T-helper 1 cell (primary cell): ENCODE measurements at places on chromosomes 3 and 15.

GRCh38 chr3:57451150-57451846 is 92.8 kb downstream of the DNAH12 start:
- no peak for DNase-seq

GRCh38 chr3:29100292-29100691 is 180.6 kb upstream of the RBMS3 start:
- no peak for DNase-seq

DNA sequence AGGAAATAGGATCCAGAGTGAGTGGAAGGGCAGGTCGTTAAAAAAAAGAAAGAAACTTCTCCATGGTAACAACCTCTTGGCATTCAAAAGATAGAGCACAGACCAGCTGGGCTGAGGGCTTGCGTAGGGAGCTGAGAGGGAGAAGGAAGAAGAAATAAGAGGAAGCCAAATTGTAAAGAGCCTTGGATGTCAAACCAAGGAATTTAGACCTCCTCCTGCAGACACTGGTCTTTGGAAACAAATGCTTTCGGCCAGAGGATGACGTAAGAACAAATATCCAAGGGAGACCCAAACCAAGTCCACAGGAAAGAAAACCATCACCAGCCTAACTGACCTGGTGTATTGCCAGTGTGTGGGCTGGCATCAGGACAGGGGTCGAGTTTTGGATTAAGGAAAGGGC is 155.2 kb downstream of the UACA start:
- DNase-seq = no peak

DNA sequence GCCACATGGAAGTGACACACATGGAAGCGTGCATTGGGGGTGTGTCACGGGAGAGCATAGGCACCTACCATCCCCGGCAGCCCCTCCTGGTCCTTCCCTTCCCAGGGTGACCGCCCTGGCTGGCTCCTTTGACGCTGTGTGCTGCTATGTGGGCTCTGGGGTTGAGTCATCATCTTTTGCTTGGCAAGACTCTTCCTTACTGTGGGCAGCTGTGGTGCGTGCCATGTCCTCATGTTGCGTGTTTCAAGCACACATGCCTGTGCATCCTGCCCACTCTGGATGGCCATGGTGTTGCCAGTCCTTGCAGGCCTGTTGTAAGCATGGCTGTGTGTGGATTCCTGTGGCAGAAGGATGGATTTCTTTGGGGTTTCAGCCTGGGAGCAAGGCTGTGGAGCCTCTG is 14.0 kb downstream of the PLXNA1 start:
- DNase-seq = no peak

DNA sequence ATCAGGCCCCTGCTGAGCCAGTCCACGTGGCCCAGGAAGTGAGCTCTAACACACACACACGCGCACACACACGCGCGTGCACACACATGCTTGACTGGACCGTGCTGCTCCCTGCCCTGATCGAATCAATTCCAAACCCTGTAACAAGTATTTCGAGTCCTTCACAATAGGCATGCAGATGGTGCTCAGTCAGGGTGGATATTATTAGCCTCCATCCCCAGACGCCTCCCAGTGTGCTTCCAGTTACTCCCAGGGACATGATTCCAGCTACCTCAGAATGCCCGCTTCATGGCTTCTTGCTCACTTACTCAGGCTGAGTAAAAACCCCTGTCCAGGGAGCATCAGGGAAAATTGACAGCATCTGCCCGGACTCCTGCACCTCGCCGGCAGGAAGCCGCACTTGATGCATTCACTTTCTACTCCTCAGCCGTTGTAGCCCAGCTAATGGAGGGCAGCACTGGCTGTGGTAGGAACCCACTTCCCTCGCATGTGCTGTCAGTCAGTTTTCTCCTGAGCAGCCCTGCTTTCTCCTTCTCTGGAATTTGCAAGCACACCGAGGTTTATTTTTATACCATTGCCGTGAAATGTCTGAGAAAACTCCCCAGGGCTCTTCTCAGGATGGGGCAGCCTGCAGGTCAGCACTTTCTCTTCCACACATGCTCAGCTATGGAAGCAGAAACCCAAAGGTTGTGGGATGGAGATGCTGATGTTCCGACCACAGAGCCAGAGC is 126.1 kb upstream of the ABHD17C start:
- no peak for DNase-seq

DNA sequence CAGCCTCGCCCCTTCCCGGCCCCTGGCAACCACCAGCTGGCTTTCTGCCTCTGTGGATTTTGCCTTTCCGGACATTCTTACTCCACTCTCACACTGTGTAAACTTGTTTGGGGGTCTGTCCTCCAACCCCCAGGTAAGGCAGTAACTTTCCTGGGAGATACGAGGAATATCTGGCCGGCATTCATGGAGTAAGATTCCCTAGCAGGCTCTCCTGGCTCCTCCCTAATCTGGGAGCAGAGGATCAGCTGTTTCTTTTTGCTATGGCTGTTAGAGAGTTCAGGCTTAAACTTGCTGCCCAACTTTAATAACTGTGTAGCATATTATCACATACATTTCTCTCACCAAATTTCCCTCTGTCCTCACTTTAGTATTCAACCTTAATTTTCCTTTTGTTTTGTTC is 64.3 kb downstream of the IGF2BP2 start:
- no peak for DNase-seq

- no peak for DNase-seq
Observed at GRCh38 chr3:52978109-52978754, 67.6 kb downstream of the SFMBT1 start.

GRCh38 chr3:62529230-62529629 is 155.9 kb upstream of the FEZF2 start:
- DNase-seq = no peak

GRCh38 chr3:36258421-36258820 is 121.9 kb upstream of the STAC start:
- no peak for DNase-seq

DNA sequence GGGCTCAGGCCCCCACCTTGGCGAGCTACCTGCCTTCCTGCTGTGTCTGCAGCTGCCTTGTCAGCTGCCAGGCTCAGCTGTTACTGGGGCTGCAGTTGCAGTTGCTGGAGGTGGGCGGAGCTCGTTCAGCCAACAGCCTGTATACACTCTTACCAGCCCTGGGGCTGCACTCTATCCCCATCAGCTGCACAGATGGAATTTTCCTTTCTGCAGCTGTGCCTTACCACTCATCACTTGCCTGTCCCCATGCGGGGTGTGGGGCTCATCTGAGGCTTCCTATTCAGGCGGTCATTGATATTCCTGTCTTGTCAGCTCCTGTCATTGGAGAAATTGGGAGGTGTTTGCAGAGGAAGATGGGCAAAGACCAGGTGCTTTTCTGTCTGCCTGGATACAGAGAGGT is 9.1 kb upstream of the SYN2 start:
- no peak for DNase-seq

GRCh38 chr3:141602706-141603105 is 115.9 kb downstream of the RASA2 start:
- no peak for DNase-seq

DNA sequence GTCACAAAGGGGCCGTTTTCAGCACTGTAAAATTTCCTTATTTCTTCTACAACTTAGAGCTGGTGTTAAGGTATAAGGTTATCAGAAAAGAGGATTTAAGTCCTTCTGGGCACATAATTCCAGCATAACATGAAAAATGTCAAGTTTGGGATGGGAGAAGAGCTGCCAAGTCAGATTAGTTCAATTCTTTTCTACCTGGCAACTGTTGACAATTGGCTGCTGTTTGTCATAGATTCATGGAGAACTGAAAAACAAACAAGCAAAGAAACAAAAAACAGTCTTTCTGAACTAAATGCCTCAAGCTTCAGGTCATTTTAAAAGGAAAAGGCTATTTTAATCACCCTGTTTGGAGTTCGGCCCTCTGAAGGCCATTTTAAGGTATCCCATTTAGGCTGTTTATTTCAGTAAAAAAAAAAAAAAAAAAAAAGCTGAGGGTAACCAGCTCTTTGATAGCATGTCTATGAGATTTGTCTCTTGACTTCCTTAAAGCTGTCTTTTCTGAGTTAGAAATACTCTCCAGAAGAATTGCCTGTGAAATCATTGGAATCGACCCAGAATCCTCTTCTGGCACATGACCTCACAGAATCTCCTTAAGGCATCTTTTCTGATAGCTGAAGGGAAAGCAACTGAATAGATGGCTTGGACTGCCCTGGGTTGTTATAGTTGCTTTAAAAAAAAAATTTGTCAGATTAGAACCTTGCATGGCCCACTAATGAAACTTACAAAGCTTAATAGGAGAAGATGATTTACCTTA is 173.3 kb downstream of the SEMA6D start:
- DNase-seq = no peak

DNA sequence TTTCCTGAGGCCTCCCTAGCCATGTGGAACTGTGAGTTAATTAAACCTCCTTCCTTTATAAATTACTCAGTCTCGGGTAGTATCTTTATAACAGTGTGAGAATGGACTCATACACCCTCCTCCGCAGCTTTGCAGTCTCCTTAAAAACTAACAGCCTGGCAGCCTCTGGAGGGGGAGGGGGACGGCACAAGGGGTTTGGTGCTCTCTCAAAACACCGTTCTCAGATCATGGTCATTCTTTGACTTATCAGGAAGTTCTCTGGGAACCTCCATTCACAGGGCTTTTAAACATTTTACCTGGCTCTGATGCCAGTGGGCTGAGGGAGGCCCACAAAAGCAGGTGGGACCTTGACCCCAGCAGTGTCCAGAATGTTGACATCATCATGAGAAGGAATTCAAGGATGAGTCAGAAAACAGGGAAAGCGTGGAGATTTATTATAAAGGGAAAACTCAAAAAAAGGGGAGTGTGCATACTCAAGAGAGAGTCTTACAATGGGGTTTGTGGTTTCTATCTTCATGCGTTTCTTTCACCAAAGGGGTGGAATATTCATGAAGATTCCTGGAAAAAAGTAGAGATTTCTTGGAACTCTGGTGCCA is 43.9 kb downstream of the ONECUT1 start:
- DNase-seq = no peak

DNA sequence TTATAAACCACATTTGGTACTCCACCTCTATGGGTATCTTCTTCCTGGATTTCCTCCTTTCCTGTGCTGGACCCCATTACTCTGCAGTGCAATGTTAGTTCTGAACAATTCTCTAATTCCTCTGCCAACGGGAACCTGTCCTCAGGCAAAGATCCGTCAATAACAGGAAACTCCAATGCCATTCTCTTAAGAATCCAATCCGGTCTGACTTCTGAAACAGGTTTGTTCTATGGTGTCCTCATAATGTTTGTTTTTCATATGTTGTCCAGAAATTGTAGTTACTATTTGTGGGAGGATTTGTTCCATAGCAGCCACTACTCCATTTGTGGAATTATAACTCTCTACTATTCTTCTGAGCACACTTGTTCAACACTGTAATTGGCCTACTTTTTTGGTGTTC is 112.7 kb downstream of the TBL1XR1 start:
- DNase-seq = no peak

DNA sequence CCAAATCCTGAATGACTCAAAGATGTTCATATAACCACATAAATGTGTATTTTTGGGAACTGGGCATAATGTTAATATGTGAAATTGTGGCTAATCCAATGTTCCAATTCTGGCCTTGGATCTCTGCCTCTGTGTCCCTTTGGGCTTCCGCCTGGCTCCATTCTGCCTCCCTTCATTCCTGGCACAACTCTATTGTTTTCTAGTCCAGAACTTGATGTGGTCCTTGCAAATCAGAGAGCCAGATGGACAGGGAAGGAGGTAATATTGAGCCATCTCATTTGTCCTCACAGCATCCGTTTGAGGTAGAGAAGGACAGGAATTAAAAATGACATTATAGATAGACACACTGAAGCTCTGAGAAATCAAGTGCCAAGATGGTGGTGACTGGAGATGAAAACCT is 355.7 kb upstream of the TBL1XR1 start:
- no peak for DNase-seq

GRCh38 chr3:71874618-71875017 is 89.7 kb upstream of the PROK2 start:
- no peak for DNase-seq

- no peak for DNase-seq
Observed at GRCh38 chr3:194900854-194901522, 215.3 kb downstream of the FAM43A start.
